ENCODE measurements at places on chromosomes 16 and 17.

GRCh38 chr16:3490911-3491629 is 4.2 kb downstream of the C16orf90 start:
- no peak for DNase-seq

DNA sequence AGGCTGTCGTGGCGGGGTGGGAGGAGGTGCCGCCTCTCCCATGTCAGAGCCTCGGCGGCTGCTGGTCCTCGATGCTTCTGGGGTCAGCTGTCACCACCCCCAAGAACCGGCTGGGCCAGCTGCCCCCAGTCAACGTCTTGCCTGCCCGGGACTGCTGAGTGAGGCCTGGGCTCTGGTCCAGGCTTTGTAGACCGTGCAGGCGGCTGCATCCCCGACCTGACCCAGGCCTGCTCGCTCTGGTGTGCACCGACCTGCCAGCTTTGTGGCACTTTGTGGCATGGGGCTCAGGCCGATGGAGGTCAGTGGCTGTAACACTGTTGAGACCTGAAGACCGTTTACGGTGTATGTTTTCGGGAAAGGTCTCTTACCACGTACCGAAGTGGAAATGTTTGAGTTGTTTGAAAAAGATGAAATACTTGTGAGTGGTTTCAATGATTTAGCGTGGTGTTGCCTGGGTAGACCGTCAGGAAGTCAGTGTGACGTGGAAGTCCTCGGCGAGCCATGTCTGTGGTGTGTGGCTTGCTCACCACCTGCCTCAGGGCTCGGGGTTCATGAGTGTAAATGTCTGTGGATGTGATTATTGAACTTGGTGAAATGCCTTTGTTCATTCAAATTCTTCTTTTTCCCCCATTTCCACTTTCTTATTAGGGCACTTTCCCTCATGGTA is 53.2 kb upstream of the ZNF750 start:
- DNase-seq, result no peak

DNA sequence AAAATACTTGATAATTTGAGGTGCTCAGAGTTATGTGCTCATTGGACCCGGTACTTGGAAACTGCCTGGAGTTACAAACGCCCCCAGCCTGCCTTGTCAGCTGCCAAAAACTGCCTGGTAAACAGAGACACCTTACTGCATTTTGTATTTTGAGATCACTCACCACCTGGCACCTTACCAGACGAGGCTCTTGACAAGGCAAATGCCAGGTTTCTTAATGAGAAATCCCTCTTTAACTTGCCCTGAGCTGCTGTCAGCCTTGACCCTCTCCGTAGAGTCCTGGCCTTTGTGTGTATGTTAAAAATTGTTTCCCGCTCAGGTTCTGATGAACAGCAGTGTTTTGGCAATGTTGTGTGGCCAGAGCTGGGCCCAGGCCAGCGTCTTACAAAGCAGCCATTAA is 28.8 kb downstream of the SYT17 start:
- DNase-seq, result no peak

DNA sequence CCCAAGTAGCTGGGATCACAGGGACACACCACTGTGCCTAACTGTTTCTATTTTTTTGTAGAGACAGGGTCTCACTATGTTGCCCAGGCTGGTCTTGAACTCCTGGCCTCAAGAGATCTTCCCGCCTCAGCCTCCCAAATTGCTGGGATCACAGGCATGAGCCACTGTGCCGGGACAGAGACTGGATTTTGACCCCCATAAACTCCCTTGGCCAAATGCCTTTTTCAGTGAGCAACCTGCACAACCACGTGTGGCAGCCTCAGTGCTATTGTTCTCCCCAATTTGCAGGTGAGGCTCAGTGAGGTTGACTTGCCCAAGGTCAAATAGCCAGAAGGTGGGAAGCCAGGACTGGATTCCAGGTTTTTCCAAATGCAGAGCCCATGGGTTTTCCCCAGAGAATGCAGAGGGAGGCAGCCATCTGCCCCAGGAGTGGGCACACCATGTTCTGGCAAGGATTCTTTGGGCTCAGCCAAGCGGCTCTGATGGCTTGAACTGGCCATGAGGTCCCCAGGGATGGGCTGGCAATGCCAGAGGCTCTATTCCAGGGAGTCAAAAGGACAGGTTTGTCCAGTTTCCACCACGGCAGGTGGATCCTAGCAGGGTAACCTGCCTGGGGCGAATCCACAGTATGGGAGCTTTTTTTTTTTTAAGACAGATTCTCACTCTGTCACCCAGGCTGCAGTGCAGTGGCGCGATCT is 1.8 kb downstream of the IL27 start:
- DNase-seq, result no peak

DNA sequence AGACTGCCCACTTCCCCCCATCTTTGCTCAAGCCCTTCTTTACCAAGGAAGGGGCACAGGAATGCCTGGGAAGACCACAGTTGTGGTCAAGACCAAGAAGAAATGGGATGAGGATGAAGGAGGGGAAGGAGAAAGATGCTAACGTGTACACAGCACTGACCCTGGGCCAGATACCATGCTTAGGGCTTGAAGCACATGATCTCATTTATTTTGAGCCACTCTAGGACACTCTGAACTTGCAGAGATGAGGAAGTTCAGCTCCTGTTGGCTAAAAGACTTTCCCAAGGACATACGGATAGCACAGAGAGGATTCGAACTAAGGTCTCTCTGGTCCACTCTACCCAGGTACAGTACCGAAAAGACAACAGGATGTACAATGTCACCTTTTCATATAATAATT is 42.6 kb downstream of the PIK3R5 start:
- no peak for DNase-seq

- no peak for DNase-seq
These were observed 208.4 kb upstream of the WSB1 start for GRCh38 chr17:27085517-27085916.

GRCh38 chr17:37148156-37148555 is 199.4 kb downstream of the AATF start:
- DNase-seq, result no peak

GRCh38 chr17:8793649-8794048 is 5.5 kb downstream of the MFSD6L start:
- no peak for DNase-seq

- no peak for DNase-seq
These were observed 1.0 kb upstream of the SIRT7 start for GRCh38 chr17:81918832-81919545.

GRCh38 chr17:64155751-64156544 is 26.0 kb upstream of the ERN1 start:
- DNase-seq, result no peak

DNA sequence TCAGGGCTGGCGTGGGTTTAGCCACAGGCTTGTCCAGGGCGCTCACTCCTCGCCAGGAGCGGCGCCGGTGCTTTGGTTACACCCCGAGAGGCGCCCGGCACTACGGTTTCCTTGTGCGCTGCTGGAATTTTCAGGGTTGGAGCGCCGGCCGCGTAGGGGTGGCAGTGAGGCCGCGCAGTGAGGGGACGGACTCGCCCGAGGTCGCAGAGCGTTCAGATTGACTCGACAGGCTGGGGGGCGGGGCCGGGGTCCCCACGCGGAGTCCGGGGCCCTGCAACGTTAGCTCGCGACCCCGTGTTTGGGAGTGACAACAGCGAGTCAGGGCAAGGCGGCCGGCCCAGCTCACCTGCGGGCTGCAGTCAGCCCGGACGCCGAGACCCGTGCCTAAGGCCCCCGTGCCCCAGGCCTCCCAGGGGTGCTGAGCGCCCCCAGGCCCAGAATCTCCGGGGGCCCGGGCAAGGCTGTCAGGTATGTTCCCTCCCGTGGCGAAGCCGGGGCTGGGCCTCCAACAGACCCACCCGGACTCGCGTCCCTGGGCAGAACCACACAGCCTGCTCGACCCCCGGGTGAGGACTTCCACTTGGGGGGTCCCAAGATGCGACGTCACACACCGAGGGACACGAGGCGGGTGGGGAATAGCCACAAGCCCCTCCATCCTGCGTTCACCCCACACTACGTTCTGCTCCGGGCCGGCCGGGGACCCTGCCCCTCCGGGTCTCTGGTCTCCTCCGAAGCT is 1.3 kb upstream of the ACTG1 start:
- DNase-seq, result no peak

DNA sequence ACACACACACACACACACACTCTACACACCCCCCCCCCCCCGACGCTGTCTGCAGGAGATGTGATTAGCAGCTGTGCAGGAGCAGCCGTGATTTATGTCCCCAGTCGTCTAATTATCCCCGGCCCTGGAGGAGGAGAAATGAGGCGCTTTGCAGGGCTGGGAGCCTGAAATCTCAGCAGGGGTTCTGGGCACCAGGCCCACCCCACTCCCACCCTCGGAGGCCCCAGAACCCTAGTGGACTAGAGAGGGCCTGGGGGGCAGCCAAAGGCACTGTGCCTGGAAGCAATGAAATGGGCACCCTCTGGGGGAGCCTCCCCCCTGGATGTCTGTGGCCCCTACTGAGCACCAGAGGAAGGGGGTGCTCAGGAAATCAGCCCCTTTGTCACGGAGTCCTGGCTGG is 134.2 kb upstream of the CIBAR2 start:
- DNase-seq, result no peak

GRCh38 chr17:79942591-79943346 is 92.9 kb downstream of the TBC1D16 start:
- peak; percentile 18 for DNase-seq

DNA sequence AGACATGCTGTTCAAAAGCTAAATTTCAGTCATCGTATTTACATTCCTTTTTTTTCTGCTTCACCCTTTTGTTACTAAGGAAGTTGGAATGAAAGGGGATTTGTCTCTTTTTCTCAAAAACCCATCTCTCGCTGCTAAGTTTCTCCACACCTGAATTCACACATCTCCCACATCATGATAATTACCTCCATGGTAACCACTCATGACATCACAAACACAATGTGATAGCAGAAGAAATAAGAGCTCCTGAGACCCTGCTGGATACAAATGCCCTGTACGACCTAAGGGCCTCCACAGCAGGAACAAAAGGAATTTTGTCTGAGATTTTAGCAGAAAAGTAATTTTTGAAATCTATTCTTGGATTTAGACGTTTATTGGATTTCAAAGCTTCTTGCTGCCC is 82.6 kb upstream of the GNAO1 start:
- no peak for DNase-seq

DNA sequence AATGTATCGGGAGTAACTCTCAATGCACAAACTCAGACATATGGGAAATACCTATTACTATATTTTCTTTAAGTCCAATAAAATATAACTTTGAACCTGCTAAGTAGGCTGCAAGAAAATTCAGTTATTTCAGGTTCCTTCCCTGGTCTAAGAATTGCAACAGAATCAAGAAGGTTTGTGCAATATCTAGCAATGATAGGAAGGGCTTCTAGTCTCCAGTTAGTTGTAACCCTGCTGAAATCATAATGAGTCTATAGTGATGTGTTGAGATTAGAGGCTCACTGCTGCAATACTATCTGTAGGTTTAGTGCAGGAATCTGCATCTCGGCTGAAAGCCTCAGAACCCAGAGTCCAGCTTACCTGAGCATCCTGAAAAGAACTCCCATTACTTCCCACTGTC is 110.5 kb downstream of the PMP22 start:
- DNase-seq, result no peak

- no peak for DNase-seq
These were observed 206.9 kb downstream of the WWOX start for GRCh38 chr16:78306361-78306760.

DNA sequence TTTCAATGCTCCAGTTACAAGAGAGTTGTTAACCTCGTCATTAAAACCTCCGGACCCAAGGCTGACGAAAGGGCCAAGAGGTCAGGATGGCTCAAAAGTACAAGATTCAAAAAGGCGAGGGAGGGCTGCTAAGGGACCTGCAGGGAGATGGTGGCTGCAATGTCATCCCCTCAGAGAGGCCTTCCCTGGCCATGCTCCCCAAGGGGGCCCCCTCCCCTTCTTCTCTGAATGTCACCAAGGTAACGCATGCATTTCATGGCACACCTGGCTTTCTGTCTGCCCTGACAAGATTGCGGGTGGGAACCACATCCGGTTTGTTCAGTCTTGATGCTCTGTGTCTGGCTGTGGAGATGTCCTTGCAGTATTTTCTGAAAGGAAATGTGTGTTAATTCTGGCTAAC is 89.9 kb downstream of the C16orf78 start:
- DNase-seq, result peak; percentile 20

DNA sequence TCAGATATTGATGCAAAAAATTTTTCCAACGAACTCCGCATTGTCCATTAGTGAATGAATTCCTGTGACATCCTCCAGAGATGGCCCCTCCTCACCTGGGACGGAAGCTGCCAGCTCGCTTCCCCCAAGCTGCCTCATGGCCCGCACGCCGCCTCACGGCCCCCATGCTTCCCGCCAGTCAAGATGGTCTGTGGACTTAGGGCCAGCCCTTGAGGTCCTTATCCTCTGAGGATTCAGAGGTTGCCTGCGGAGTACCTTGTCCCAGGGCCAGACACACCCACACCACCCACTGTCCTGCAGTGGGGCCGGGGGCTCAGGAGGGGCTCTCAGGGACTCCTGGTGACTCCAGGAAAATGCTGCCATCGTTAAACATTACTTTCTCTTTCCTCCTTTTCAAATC is 73.6 kb downstream of the SEC14L1 start:
- no peak for DNase-seq

- DNase-seq, result no peak
These were observed 4.2 kb downstream of the KRT24 start for GRCh38 chr17:40699371-40699770.

GRCh38 chr16:23829454-23829853 is 6.3 kb upstream of the PRKCB start:
- no peak for DNase-seq

Measured in stimulated activated CD8-positive, alpha-beta memory T cell treated with anti-CD3 and anti-CD28 coated beads, Interleukin-7, amount 100 ng/mL, for 48 hours (primary cell).